Hematopoietic multipotent progenitor cell treated with erythropoietin and hydrocortisone succinate and interleukin-3 and kit ligand, for 15 days (in vitro differentiated cells): ENCODE measurements at places on chromosomes 3 and 15.

- DNase-seq = no peak
These were observed 86.6 kb downstream of the MEX3B start for GRCh38 chr15:81959196-81959595.

DNA sequence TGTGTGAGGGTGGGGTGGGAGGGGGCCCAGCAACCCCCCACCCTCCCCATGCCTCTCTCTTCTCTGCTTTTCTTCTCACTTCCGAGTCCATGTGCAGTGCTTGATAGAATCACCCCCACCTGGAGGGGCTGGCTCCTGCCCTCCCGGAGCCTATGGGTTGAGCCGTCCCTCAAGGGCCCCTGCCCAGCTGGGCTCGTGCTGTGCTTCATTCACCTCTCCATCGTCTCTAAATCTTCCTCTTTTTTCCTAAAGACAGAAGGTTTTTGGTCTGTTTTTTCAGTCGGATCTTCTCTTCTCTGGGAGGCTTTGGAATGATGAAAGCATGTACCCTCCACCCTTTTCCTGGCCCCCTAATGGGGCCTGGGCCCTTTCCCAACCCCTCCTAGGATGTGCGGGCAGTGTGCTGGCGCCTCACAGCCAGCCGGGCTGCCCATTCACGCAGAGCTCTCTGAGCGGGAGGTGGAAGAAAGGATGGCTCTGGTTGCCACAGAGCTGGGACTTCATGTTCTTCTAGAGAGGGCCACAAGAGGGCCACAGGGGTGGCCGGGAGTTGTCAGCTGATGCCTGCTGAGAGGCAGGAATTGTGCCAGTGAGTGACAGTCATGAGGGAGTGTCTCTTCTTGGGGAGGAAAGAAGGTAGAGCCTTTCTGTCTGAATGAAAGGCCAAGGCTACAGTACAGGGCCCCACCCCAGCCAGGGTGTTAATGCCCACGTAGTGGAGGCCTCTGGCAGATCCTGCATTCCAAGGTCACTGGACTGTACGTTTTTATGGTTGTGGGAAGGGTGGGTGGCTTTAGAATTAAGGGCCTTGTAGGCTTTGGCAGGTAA is 8.1 kb downstream of the FAM131A start:
- DNase-seq = peak; percentile 96

- DNase-seq = peak; percentile 30
These were observed 212.5 kb downstream of the OSBPL10 start for GRCh38 chr3:31768479-31769125.

DNA sequence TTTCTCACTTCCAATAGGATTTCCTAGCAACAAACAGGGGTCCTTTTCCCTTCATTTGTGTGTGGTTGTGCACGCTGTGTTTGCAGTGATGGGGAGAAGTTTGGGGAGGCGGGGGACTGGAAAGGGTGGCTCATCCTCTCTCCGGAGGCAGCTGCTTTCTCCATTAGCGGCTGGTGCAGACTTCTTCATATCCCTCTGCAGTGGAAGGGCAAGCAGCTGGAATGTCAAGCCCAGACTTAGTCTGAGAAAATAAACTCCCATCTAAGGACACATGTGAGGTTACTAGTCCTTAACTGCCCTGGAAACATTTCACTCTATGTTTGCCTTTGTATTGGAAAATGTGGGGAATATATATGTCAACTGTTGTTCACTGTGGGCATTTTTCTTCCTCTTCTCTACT is 467.0 kb upstream of the RASGRP1 start:
- no peak for DNase-seq

- no peak for DNase-seq
These were observed 89.0 kb downstream of the RPL22L1 start for GRCh38 chr3:170780955-170781354.

DNA sequence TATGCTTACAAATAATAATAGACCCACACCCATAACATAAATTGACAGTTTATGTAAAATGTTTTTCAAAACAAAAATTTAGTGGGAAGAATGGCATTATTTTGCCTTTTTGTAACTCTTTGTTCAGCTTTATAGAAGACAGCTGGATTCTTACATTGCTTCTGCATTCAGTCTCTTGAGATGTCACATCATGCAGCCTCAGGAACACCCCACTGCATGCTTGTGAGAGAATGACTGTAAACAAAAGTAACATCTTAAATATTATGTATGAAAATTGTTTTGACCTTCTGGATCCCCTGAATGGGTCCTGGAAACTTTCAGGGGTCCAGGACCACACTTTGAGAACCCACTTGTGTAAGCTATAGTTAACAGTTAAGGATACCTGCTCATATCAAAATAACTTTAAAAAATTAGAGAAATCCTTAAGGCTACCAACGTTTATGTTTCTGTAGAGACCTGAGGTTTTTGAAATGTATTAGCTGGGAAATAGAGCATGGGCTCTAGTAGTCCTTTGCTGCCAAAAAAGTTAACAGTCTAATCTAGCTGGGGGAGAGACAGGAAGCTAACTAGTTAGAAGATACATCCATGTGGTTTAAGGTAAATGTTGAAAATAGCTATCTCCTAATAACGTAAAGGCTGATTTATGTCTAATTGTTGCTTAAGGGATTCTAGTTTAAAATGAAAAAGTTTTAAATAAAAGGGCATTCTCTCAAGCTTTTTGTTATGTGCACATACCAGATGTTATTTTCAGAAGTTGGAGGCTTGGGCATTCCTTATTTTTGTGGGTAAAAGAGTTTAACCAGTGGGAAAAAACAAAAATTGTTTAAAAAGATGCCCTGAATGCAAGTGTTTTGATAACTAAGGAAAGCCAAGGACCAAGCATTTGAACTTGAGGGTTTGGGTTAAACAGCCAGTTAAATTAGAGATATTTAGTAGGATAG is 3.8 kb downstream of the USP3 start:
- DNase-seq = no peak

DNA sequence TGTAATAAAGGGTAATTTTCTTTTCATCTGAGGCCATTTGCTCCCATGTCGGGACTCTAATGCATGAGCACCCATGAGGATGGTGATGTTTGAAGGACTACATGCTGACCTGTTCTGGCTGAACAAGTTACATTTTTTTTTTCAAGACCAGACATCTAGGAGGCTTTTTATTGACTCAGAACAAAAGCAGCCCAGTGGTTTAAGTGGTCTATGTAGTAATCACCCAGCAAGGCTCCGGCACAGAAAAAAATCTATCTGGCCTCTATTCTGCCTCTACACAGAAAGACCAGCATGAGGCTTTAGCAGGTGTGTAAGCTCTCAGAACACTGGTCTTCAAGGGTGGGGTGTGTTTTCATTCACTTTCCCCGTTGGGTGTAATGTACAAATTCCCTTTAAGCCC is 95.1 kb upstream of the ZBED2 start:
- DNase-seq = no peak

DNA sequence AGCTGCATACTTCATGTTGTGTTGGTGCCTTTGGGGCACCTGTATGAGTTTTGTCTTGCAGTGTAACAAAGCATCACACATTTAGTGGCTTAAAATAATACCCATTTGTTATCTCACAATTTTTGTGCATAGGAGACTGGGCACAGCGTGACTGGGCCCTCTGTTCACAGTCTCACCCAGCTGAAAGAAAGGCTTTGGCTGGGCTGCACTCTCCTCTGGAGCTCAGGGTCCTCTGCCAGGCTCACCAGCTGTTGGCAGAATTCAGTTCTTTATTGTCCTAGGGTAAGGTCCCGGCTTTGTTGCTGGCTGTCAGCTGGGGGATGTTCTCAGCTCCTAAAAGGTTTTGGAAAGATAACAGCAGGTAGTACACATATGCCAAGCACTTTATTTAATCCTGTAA is 263.3 kb downstream of the CLSTN2 start:
- DNase-seq = no peak

- no peak for DNase-seq
These were observed 56.4 kb upstream of the LIMD1 start for GRCh38 chr3:45537970-45538640.

- no peak for DNase-seq
These were observed 275.9 kb upstream of the TBL1XR1 start for GRCh38 chr3:177473184-177473583.

DNA sequence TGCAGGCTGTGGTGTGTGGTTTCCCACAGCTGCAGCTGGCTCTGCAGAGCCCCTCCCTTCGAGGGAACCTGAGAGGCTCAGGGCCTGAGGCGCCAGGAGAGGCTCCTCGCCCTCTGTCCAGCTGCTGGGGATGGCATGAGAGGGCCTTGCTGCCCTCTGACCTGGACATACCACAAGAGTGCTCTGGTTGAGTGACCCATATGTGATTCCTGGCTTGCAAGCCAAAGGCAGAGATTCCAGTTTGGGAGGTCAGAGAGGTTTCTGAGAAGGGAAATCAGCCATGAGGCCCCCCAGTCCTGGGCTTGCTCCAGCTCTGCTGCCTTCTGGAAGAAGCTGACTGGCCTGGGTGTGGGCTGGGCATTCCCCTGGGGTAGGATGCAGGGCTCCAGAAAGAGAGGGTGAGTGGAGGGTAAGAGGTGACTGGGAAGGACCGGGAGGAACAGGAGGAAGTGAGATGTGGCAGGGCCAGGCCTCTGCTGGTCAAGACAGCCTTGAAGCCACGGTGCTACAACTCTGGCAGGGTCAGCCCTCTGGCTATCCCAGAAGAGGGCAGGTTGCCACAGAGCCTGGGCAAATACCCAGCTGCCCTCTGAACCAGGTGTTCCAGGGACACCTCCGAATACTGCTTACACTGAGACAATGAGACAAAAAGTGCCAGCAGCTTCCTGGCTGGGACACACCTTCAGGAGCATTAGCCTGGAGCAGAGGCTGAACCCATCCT is 16.0 kb upstream of the SRP14 start:
- DNase-seq = no peak

DNA sequence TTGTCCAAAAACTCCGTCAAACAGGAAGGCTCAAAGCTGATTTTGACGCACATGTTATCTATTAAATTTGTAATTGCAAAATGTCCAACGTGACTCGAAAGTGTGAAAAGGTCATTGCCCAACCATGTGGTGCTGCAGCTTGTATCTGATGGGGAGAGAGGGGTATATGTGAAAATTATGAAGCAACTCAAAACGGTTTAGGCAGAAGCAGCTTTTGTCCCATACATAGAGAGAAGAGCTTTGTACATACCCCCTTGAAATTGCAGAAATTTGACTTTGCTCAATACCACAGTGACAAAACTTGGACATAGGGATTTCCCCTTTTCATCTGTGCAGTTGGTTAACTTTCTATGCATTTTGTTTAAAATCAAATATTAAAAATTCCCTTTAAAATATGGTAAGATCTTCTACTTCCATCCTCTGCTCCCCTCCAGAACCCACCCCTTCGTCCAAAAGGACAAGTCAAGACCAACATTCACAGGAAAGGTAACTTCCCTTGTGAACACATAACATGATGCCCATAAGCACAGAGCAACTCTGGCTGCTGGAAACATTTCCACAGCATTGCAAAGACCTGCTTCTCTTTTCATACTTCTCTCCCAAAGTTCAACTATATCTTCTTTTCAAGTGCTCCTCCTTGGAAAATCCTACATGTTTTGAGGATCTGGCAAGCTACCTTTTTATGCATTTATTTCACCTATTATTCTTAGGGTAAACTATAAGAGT is 253.7 kb upstream of the THBS1 start:
- DNase-seq = no peak
